Natural killer cell treated with Interleukin-12 subunit alpha and Interleukin-12 subunit beta and Interleukin-15 and Interleukin-18, amount 100 ng/mL, for 72 hours (primary cell): ENCODE measurements at places on chromosomes 1 and 21.

DNA sequence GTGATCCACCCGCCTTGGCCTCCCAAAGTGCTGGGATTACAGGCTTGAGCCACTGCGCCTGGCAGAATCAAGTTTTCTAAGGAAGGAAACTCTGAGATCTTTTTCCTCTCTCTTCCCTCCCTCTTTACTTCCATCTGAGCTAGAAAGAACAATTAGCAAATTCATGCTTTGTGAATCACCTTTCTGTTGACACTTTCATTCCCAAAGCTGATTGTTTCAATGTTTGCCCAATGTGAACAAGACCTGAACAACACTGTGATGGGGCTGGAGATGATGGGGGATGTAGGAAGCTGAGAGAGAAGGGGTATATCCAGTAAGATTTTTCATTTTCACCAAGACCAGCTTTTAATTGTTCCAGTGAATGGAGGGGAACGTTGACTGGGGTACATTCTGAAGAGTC, 5.7 kb upstream of the TENT5B start:
- DNase-seq: no peak

- no peak for DNase-seq
These were observed 173.1 kb downstream of the LMO4 start for GRCh38 chr1:87501738-87502137.

- DNase-seq: no peak
These were observed 1.3 kb downstream of the AGRN start for GRCh38 chr1:1021010-1021919.

GRCh38 chr1:227317011-227317451, 1.3 kb downstream of the CDC42BPA start:
- DNase-seq: no peak

DNA sequence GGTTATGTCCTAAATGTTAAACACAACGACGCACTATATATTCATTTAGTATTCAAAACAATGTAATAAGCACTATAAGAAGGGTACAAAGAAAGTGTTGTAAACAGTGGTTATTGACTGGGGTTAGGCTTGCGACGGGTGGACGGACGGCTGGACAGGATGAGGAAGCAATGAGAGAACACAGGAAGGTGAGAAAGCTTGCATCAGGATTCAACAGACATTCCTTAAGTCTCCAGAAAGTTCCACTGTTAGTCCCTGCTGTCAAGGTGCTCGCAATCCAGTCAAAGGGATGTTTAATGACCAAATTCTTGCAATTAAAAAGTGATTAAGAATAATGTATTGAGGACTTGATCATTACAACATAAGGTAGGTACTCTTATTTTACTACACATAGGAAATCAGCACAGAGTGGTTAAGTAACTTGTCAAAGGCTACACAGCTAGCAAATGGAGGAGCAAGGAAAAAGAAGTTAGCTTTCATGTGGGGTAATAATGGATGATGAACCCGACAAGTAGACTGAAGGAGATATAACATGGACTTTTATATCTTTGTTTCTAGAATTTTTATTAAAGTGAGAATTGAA, 994 bp upstream of the ACBD6 start:
- DNase-seq: no peak

GRCh38 chr1:47676311-47677054, 238.6 kb downstream of the FOXD2 start:
- no peak for DNase-seq

DNA sequence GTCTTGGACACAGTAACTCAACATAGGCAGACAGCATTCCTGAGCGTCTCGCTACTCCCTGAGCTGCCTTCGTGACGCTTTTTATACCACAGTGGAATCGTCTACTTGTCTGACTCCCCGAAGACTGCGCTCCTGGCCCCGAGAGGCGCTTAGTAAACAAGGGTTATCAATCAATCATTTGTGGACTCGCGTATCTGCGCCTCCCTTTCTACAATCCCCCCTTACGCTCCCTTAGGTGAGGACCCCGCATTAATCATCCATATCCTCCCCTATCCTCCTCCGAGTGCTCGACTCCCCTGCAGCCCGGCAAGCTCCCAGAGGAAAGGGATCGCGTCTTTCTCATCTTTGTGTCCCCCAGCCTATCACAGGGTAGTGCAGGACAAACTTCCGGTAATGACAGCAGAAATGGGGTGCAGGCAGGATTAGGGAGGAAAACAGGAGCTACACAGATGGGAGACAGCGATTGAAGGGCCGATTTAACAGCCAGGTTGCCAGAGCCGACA, 522 bp downstream of the TMEM59 start:
- no peak for DNase-seq
